CD4-positive, alpha-beta memory T cell (primary cell): ENCODE measurements at places on chromosomes 16 and 17. TPM values are rescaled to one million over a fixed set of nuclear protein-coding genes. Genes with fewer than 3 reads are reported as not detected.

- H3K4me1 ChIP-seq = no peaks in the 10 kb centered on the region
- no peak for DNase-seq
- no peaks in the 10 kb centered on the region for H3K27me3 ChIP-seq
- H3K4me3 ChIP-seq = no peak overlapping the region
Observed at GRCh38 chr16:72829846-72830775, 217.8 kb downstream of the ZFHX3 start.

DNA sequence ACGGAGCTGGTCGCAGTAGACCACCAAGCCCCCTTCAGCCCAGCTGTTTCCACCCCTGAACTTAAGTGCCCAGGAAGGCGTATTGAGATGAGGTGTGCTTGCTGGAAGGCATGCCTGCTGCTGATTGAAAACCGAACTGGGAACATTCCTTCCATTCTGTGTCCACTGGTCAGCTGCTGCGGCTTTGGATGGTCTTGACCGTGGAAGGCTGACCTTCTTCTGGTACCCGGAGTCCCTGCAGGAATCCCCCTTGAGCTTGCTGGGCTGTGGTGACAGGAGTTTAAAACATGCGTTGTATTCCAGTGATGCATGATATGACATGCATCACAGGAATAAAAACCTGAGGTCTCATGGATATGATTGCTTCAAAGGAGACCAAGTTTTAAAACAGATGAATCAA, 31.4 kb downstream of the IL4R start:
- H3K4me3 ChIP-seq = no peak overlapping the region
- H3K4me1 ChIP-seq = no peaks in the 10 kb centered on the region

DNA sequence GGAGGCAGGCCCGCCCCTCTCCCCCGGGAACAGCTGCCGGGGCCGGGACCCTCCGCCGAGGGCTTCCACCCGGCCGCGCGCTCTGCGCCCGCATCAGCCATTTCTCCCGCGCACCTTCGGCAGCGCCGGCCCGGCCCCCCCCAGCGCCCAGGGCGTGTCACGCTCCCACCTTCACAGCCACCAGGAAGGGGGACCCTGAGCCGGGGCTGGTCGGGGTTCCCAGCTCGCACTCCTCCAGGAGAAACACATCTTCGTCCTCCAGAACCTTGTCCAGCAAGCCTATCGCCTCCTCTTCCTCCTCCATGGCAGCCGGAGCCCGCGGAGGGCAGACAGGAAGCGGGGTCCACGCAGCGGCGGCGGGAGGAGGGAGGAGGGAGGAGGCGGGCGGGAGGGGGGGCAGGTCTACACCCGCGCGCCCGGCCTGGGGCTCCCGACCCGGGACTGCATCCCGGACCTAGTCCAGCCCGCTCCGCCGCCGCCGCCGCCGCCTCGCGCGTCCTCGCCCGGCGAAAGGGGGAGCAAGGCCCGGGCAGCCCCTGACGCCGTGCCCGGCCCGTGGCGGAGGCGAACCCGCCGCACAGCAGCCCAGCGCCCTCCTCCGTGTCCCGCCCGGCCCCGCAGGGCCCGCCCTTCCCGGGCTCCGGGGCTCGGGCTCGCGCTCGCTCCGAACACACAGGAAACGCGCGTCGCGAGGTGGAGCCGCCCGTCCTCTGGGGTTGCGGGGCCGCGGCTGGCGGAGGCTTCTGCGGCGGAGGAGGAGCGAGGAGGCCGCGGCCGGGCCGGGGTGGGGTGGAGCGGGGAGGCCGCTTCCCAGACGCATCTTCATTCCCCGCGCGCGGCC, 70.8 kb downstream of the ABR start:
- H3K27ac ChIP-seq = peak overlapping the region; percentile 74
- no peaks in the 10 kb centered on the region for H3K27me3 ChIP-seq
- H3K4me3 ChIP-seq = no peak overlapping the region
- DNase-seq = peak; percentile 80
- H3K36me3 ChIP-seq = no peaks in the 10 kb centered on the region

DNA sequence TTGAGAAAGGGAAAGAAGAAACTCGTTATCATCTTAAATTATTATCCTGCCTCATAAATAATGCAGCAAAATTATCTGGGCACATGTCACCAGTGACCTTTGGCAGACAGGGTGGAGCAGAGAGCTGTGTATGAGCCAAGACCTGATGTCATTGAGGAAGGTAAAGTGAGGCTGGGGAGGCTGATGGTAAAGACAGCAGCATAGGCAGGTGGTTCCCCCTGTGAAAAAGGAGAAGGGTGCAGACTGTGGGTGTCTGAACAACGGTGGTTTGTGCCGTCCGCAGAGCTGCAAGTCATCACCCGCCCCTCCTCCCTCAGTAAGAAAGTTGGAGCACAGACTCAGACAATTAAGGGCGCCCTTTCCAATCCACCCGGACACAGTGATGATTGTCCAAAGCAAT, 30.8 kb upstream of the METTL16 start:
- no peaks in the 10 kb centered on the region for H3K36me3 ChIP-seq
- no peak overlapping the region for H3K27ac ChIP-seq
- no peaks in the 10 kb centered on the region for H3K27me3 ChIP-seq
- DNase-seq = no peak
- no peaks in the 10 kb centered on the region for H3K4me1 ChIP-seq
- no peak overlapping the region for H3K4me3 ChIP-seq

DNA sequence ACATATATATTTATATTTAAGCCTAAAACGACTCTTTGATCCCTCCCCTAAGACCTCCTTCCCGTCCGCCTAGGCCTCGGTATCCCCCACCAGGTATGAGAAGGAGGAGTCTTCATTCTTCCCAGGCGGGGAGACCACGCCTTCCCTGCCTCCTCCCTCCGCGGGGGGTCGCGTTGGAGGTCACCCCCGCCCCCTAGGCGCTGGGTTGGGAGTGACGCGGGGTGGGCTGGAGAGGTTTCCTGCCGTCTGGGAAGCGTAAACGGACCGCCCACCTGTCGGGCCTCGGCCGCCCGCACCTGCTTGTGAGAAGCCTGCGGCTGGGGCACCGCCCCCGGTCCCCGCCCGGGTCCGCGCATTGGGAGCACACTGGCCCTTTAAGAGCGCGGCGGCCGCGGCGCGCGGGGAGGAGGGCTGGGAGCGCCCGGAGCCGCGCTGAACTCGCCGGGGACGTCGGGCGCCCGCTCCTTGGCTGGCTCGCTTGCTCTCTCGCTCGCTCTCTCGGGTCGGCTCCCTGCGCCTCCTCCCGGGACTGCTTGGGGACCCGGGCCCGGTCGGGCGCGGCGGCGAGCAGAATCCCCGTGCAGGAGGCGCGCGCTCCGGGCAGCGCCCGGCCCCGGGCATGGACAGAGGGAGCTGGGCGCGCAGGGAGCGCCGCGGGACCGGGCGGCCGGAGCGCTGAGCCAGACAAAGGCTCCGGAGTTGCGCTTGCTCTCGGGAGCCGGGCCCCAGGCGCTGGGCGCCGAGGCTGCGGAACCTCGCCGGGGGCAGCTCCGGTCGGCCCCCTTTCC, at the start of gene MMP15:
TSS of gene MMP15 (plus strand) at position 404 of the 788 bp plus-strand sequence. CDS start 597 bp downstream, outside the sequence.
- peak within 1 kb of the TSS; percentile 53 for H3K4me3 ChIP-seq
- peak; percentile 50 for DNase-seq
- H3K27me3 ChIP-seq = no peaks in the 10 kb centered on the region
- peaks cover 19% of the 10 kb centered on the region for H3K4me1 ChIP-seq
- peak within 1 kb of the TSS; percentile 34 for H3K27ac ChIP-seq

- H3K4me1 ChIP-seq = no peaks in the 10 kb centered on the region
- no peaks in the 10 kb centered on the region for H3K36me3 ChIP-seq
- H3K27ac ChIP-seq = no peak overlapping the region
- H3K4me3 ChIP-seq = no peak overlapping the region
Observed at GRCh38 chr16:51540259-51540658, 389.2 kb upstream of the SALL1 start.

Gene KRTAP3-3
- total RNA-seq = not detected

Gene GNG13
- not detected for total RNA-seq

Gene DNAH3
- not detected for total RNA-seq
